Effector memory CD4-positive, alpha-beta T cell (primary cell): ENCODE measurements at places on chromosomes 1 and 21.

GRCh38 chr1:26096471-26096870 is 15.2 kb upstream of the PDIK1L start:
- DNase-seq: no peak

- DNase-seq: no peak
These were observed 86.7 kb downstream of the FMN2 start for GRCh38 chr1:240178366-240178765.

DNA sequence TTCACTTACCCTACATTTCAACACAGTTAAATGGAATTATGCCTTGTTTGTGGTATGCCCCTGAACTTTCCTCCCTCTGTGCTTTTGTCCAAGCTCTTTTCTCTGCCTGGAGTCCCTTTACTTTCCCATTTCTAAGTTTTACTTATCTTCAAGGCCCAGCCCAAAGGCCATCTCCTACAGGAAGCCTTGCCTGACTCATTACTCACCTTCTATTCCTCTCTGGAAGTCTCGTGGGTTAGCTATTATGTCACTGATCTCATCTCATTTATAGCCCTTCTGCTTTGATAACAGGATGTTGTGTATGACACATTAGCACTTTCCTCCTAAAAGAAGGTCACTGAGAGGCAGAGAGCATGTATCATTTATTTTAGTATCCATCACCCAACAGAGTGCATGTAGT is 78.8 kb upstream of the CD1D start:
- no peak for DNase-seq

DNA sequence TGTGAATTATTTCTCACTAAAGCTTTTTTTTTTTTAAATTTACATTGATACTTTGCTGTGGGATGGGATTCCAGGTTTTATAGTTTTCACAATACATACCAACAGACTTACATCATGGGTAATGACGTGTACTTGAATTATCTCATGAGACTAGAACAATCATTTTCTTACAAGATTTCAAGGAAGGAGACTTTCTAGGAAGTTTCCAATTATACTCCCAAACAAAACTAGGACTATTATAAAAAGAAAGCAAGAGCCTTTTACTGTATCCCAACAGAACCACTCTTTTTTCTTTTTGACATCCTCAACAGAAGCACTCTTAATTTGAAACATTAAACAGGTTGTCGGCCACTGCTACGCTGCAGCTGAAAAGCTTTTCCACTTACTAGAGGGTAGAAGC is 48.7 kb downstream of the TESK2 start:
- DNase-seq: no peak

- DNase-seq: no peak
These were observed 11.6 kb upstream of the GPR61 start for GRCh38 chr1:109527846-109528695.

DNA sequence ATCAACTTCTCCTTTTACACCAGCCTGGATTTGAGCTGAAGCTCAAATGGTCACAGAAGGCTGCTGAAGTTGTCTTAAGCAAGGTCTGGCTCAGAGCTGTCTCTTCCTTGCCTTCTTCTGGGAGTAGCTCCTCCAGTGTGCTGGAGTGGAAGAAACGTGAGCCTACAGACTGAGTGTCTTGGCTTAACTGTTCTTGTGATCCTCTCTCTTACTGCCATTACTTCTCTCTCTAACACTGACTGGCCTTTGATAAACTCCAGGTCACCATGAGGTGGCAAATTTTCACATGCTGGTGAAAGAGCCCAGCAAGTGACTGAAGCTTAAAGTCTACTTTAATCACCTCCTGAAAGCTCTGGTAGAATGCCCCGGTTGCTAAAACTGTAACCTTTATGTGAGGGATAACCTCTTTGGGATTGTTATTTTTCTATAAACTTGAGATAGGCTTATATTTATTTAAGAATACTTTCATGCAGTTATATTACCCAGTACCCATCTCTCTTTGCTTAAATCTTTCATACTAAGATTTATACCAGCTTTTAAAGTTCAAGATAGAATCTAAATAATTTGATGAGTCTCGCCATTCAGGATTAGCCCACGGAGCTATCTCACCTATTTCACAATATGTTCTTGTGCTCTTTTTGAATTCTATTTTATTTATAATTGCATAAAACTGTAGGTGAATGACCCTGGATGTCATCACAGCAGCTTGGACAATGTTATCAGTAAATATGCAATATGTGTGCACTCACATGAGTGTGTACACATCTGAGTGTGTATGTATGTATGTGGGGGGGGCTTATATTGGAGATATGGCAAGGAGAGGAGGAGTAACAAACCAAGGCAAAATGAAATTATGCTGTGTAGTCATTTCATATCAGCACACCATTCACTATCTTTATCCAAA is 924.0 kb downstream of the LTN1 start:
- DNase-seq: no peak
